ENCODE measurements at places on chromosomes 2 and 18.

- no peak for DNase-seq
Observed at GRCh38 chr2:102140377-102140776, 2.2 kb upstream of the IL1R1 start.

- no peak for DNase-seq
Observed at GRCh38 chr2:216014006-216014405, 655 bp upstream of the MREG start.

GRCh38 chr2:43159797-43160196 lies 66.6 kb downstream of the ZFP36L2 start:
- no peak for DNase-seq

DNA sequence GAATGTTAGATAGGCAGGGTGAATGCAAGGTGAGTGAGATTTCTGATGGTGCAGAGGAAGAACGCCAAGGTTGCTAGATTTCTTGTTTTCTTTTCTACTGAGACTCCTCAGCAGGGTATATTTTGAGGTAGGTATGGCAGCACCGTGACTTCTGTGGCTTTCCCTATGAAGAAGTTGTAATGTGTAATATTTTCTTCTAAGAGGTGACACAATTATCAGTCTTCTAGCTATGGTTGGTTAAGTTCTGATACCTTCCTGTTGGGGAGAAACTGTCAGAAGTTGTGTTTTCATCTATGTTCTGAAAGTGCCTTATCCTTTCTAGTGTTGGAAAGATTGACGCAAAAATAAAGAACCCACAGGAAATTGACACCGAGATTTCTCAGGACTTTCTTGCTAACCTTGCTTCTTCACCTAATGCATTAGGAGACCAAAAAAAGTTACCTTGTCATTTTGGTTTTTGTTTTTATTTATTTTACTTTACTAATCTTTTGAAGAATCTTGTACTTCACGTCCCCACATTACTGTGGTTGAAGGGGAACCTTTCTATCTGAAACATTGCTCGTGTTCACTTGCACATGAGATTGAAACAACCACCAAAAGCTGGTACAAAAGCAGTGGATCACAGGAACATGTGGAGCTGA lies 11.9 kb downstream of the IL18R1 start:
- DNase-seq: no peak

DNA sequence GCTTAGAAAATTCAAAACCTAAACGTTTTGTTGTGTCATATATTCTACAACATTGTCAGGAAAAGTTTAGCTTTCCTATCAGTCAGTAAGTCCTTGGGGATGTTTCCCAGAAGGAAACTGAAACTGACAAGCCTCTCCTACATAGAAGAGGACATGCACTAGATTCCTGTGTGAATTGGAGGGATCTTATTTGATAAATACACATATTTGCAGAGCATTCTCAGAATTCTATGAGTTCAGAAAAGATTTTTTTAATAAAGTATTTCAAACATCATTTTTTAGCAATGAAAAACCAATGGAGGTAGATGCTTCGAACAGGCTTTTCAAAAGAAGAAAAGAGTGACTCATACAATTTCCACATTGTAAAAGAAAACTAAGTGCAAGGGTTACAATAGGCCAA lies 1706.7 kb downstream of the SUCLG1 start:
- DNase-seq: no peak

All from A549 (cell line).